Uterus (tissue), 4 donors: ENCODE measurements at places on chromosomes 3 and 15.

DNA sequence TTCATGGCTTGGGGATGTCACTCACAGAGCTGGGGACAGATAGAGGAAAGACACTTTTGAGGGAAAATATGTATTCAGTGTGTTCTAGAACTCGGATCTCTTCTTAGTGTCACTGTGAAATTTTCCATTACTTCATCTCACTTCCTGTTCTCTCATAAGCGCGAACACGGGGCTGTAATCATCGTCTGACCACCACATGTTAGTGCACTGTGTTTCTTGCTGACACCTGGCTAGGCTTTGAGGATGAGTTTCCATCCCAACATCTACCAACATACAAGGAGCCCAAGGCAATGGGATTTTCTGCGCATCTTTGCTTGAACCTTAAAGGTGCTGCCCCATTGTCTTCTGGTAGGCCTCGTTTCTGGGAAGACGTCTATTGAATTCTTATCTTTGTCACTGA lies 84.0 kb downstream of the LIPC start:
- DNase-seq: no peak

DNA sequence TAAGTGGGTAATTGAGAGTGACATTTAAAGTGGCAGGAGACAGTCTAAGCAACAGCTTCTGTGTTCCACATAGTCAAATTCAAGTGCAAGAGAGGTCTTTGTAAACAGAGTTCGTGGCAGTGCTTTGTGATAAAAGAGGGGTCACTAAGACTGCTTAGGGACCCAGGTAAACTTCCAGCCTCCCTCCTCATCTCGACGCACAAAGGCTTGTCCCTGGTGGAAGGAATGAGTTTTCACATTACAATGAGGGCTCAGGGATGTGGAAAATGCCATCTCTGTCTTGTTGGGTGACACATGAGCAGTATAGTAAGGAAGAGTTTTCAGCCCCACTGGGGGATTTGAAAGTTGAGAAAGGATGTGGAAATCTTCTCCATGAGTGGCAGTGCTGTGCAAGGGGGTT lies 7.3 kb downstream of the GMNC start:
- DNase-seq: no peak

DNA sequence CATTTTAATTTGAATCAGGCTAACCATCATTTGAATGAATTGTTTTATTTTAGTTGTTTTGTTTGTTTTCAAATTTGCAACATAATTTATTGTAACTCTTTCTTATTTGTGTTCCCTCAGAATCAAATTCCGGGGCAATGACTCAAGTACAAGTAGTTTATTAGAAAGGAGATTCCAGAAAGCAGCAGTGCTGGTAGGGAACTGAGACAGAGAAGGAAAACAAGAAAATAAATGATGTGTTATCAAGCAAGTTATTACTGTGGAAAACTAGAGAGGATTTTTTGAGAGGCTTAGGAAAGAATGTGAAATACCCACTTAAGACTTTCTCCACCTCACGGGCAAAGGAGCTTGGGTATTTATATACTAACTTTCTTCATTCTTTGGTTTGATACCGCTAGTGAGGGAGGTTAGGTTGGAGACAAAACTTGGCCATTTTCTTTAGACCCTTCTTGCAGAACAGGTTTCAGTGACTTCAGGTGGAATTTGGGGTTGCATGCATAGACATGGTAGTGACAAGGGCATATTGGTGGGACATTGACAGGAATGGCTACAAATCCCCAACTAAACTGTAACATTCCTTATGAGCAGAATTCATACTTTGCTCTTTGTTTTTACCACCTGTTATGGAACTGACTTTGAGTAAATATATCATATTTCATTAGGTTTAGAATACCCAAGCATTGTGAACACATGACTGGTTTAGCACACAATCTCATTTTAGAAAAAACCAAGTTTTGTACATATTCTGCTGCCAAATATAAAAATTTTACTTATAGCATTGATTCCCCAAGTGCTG lies 254.3 kb downstream of the ZBBX start:
- no peak for DNase-seq

- DNase-seq: no peak
Observed at GRCh38 chr3:56933803-56934202, 126.7 kb upstream of the SPATA12 start.

GRCh38 chr3:119343719-119344118 lies 49.5 kb downstream of the ARHGAP31 start:
- no peak for DNase-seq

- no peak for DNase-seq
Observed at GRCh38 chr3:194894538-194894937, 208.9 kb downstream of the FAM43A start.

DNA sequence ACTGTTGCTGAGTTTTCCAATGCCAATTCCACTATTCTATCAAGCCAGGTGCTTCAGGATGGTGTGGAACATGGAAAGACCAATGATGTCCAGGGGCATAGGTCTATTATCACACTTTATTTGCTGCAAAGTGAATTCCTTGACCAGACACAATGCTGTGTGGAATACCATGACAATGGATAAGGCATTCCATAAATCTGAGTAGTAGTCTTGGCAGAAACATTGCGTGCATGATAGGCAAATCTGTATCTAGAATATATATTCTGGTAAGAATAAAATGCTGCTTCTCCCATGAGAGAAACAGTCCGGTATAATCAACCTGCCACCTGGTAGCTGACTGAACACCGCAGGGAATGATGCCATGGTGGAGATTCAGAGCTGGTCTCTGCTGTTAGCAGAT lies 70.0 kb upstream of the ALDH1A3 start:
- DNase-seq: no peak
